ENCODE measurements at places on chromosomes 6 and 20. TPM values are rescaled to one million over a fixed set of nuclear protein-coding genes. Genes with fewer than 3 reads are reported as not detected.

Gene MATN4
- not detected for total RNA-seq

DNA sequence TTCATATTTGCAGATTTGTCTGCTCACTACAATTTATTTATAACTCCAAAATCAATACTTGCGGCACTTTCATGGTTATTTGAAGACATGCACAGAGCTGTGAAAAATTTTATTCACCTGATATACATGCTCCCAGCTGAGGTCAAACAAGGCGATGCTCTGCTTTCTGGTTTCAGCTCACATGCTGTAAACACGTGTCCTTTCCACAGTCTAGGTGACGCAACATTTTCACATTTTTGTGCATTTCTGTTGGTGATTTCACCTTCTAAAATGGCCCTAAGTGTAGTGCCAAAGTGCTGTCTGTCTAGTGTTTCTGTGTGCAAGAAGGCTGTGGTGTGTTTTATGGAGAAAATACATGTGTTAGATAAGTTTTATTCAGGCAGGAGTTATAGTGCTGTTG lies 650.5 kb downstream of the RNF144B start:
- DNase-seq: no peak

Gene C20orf204
- 0.88 TPM for total RNA-seq

DNA sequence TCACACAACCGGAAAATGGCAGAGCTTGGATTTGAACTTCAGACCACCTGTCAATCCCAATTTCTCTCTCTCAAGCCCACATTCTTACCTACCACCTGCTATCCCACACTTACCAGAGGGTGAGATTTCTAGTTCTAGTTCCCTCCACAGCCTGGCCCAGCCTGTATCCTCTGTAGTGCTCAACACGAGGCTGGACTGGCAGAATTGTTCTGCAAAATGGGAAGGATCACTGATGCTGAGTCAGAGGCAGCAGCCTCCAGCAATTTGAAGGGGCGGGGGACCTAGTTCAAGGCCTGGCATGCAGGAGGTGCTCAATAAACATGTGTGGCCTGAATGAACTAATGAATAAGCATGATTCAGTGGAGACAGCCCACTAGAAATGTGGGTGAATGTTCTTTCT lies 53.6 kb upstream of the TTPAL start:
- DNase-seq: no peak

- no peak for DNase-seq
Measured at GRCh38 chr6:34093206-34093605, 52.7 kb downstream of the GRM4 start.

Measured in cardiac muscle cell (in vitro differentiated cells and primary cell).